Omental fat pad (tissue), 4 donors: ENCODE measurements at places on chromosomes 2 and 18.
A peak's percentile ranks its signal among the peaks of the same experiment; 100 is the strongest.

GRCh38 chr2:9800975-9801726, 42.1 kb upstream of the TAF1B start:
- peak; percentile 51 for DNase-seq

GRCh38 chr18:41965634-41966255, 10.7 kb downstream of the PIK3C3 start:
- no peak for DNase-seq

GRCh38 chr2:97752342-97753334, 39.3 kb downstream of the ZAP70 start:
- DNase-seq, result no peak

DNA sequence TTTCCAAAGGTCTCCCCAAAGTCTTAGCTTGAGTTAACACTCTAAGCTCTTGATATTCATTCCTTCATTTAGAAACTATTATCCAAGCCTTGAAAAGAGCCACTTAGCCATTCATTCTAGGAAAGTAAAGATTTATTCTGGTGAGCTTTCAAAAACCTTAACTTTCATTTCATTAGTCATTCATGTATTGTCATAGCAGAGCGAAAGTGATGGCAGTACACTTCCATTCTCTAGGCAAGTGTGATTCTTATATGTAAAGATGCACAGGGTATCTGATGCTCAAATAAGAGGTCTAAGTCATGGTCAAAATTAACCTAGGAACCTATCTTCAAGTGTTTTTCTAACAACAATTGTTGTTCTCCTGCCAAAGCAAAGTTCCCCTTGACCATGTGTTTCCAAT, 553.0 kb upstream of the FANCL start:
- DNase-seq, result no peak
